Stimulated activated naive CD4-positive, alpha-beta T cell treated with Interleukin-2 at 50 U/mL for 16 hours (primary cell): ENCODE measurements at places on chromosomes 7 and 10.

GRCh38 chr7:55244006-55244745 lies 121.0 kb upstream of the LANCL2 start:
- DNase-seq = no peak

- no peak for DNase-seq
These were observed 7.8 kb downstream of the ITPRIP start for GRCh38 chr10:104330168-104331110.

- DNase-seq = no peak
These were observed 595.9 kb downstream of the KCNMA1 start for GRCh38 chr10:77041636-77042258.

GRCh38 chr10:27540672-27541071 lies 36.6 kb downstream of the RAB18 start:
- DNase-seq = no peak

DNA sequence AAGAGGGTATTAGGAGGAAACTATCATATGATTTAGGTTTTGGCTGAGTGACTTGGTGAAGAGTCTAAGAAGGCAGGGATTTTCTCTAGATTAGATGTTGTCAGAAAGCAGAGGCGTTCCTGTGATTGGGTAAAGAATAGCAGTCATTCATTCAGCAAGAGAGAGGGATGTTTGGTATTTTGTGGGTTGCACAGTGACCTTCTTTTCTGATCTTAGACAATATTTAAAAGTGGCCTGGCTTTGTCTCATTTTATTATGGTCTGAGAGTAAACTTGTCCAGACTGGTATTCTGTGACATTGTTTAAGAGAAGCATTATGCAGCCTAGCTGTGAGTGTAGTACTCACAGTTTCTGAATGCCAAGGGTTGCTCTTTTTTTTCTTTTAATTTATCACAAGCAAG lies 18.5 kb downstream of the HYAL4 start:
- no peak for DNase-seq

GRCh38 chr10:117511601-117512390 lies 30.8 kb upstream of the EMX2 start:
- no peak for DNase-seq

- no peak for DNase-seq
These were observed 57.5 kb downstream of the IPMK start for GRCh38 chr10:58210160-58210559.

GRCh38 chr7:74441801-74442200 lies 11.9 kb upstream of the GTF2IRD1 start:
- DNase-seq = no peak

DNA sequence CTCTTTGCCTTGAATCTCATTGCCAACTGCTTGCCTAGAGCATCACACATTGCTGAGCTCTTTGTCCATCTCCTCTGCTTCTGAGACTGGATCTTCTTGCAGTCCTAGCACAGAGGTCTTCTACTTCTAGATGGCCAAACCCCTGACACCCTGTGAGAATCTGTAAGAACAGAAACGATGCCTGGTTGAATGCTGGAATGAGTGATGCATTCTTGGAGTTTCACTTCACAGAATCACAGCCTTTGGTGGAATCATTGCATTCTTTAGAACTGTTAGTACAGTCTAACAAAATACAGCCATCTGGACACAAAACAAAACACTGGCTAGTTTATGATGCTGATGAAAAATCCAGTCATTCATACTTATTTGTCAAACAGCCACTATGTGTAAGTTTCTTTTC lies 141.7 kb upstream of the ITGB1 start:
- DNase-seq = no peak

- no peak for DNase-seq
These were observed 423.4 kb upstream of the DPP6 start for GRCh38 chr7:153628825-153629224.

DNA sequence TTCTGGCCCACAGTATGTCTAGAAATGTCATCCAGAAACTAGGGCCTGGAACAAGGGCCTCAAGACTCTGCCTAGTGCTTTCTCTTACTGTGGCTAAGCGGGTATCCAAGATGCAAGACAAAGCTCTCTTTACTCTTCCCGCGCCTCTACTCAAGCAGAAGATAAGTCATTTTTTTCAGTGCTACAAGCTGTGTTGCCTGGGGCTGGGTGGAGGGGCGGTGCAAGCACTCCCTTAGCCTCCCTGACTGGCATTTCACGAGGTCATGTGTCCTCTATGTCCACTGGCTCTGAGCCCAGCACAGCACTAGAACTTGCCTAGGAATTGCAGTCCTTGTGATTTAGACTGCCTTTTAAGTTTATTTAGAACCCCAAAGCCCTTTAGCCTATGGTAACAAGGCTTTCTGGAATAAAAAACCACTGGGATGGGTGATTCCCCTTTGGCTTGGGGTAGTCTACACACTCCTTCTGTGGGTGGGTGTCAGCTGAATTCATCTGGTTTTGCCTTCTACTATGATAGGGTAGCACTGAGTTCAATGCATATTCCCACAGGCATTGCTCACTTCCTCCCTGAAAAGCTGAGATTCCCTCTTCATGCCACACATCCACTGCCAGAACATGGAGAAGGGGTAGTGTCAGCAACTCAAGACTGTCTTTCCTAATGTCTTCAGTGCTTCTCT lies 371.8 kb upstream of the KCND2 start:
- no peak for DNase-seq

DNA sequence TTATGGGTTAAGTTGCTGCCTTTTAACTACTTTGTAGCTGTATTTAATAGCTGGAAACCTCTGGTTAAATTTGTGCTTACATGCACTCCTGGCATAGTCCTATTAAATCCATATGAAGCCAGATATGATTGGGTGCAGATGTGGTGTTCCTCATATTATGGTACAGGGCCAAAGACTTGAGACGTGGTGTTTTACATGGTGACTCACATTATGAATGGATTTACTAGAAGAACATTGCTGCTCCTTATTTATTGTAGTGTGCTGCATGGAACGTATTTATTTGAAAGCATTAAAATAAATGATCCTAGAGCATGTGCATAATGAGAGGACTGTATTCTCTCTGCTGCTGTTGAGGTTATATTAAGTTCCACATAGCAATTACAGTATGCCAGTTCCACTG lies 224.1 kb downstream of the SLC25A13 start:
- no peak for DNase-seq

DNA sequence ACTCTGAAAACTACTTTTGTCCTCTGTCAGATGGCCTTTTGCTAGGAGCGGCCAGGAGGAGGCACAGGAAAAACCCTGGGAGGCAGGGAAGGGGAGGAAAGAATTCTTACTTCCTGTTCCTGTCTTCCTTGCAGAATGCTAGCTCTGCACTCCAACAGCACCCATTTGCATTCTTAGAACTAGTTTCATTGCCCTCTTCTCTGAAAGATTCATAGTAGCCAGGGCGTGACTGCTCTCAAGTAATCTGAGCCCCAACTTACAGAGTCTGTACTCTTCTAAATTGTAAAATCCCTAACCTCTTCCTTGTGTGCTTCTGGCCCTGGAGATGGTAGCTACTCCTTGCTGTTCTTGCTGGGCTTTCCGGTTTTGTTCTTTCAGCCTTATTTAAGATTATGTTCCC lies 75.3 kb upstream of the STEAP1 start:
- no peak for DNase-seq

GRCh38 chr7:72278550-72278949 lies 133.6 kb downstream of the CALN1 start:
- DNase-seq = no peak

- peak; percentile 37 for DNase-seq
These were observed 638 bp downstream of the EGR2 start for GRCh38 chr10:62815381-62816075.

GRCh38 chr7:158216198-158216597 lies 371.4 kb downstream of the PTPRN2 start:
- no peak for DNase-seq

DNA sequence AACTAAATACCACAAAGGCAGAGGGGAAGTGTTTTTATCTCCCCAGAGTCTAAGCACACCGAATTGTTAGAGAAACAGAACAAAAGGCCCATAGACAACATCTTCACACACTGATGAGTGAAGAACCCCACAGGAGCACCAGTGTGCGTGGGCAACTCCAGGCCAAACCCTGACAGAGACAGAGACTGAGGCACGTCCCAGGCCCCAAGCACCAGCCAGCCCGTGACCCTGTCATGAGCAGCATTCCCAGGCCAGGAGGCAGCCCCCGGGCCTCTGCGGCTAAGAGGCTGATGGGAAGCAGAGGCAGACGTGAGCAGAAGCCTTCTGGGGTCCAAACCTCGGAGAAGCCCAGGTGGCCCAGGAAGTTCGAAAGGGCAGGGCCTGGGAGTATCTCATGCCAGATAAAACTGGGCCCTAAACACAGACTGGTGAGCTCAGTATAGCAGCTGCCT lies 184.4 kb downstream of the TCERG1L start:
- DNase-seq = no peak

DNA sequence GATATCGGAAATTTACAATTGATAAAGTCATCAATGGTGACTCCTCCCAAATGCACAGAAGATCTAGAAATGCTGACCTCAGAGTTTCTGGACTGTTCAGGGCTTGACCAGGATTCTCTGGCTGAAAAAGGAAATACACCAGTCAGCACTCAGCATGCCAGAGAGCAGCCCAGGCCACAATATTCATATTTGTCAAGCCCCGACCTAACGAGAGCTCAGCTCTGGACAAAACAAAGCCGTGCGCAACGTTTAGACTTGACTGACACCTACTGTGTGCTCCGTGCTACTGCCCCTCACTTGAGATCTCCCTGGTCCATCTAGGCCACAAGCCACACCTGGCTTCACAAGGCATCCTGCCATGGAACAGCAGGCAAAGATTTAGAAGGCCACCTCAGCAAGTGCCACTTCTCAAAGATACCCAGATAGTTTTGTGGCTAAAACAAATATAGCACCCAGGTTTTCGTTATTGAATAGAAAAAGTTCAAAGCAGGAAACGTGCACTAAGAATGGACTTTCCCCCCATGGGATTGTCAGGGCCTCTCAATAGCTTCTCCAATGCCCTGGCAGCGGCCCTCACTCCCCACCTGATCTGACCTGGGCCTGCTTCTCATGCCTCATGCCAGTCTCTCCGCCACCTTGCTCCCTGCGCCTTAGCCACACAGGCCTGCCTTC lies 218.3 kb downstream of the FAM107B start:
- DNase-seq = peak; percentile 26

DNA sequence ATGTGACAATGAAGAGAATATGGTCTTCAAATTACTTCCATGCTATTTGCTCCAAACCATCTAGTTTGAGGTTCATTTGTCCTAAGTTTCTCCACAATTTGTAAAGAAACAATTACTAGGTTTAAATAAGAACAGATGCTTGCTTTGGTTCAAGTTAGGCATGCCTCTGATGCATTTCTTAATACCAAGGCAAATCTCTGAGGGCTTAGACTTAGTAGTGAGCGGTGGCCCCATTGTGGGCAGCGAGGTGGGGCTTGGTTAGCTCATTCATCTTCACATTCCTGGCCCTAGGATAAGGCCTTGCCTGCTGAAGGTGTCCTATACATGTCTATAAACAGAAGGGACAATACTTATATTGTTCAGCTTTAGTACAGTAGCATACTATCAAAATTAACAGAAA lies 52.4 kb upstream of the RHEB start:
- DNase-seq = no peak

DNA sequence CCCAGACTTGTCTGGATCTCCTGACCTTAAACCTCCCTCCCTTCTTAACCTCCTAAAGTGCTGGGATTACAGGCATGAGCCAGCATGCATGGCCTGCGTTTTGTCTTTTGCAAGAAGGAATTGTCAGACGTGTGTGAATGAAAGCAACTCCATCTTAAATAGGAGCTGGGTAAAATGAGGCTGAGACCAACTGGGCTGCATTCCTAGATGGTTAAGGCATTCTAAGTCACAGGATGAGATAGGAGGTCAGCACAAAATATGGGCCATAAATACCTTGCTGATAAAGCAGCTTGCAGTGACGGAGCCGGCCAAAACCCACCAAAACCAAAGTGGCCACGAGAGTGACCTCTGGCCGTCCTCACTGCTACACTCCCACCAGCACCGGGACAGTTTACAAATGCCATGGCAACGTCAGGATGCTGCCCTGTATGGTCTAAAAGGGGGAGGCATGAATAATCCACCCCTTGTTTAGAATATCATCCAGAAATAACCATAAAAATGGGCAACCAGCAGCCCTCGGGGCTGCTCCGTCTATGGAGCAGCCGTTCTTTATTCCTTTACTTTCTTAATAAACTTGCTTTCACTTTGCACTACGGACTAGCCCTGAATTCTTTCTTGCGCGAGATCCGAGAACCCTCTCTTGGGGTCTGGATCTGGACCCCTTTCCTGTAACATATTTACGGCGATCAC lies 41.2 kb upstream of the SDK1 start:
- DNase-seq = no peak

- no peak for DNase-seq
These were observed 23.8 kb downstream of the LDB3 start for GRCh38 chr10:86692023-86692514.

DNA sequence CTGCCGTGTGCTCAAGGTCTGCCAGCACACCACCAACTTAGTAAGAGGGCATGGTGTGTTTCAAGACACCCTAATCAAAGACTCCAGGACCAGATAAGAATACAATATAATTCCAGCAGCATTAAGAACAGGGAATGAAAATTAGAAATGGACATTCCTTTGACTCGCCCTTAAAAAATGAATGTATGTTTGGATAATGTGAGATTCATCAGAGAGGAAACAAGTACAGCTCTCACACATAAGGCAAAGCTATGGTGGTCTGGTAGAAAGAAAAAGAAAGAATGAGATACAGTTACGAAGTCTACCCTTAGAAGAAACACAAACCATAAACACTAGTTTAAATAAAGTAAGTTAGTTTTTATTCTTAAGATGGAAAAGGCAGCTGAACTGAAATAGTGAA lies 174.8 kb upstream of the ANK3 start:
- no peak for DNase-seq

DNA sequence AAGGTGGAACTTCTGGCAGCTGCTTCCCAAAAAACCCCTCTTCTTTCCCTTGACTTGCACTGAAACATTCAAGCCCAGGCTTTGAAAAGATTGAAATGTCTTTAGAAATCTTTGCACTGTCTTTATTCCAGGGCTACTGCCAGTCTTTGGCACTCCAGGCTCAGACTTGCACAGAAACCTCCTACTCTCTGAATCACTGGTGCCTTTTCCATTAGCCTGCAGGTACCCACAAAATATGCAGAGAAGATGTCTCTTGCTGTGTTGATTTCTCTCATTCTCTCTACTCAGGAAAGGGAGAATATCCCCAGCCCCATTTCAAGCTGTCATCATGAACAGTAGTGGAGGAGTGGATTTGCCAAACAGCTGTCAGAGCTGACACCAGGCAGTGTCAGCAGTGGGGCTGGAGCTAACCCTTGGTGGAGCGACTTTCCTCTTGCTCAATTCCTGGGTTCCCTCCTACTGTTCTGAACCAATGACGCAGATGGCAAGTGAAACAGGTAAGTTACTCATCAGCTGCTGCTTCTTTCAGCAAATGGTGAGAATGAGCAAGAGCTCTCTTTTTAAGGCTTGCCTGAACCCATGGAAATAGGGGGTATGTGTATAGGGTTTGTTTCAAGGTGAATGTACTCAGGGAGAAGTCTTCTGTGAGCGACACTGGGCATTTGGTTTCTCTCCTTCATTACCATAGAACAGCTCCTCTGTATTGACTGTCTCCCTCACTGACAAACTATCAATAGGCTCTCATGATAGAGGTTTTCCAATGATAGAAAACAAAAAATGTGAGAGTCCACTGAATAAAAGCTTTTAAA lies 362.4 kb downstream of the ADRA2A start:
- no peak for DNase-seq

GRCh38 chr10:112634096-112634830 lies 187.2 kb downstream of the VTI1A start:
- no peak for DNase-seq
